Retina (tissue), 1 donor: ENCODE measurements at places on chromosomes 12 and 14.

GRCh38 chr12:120314220-120314619, 12.1 kb downstream of the SIRT4 start:
- no peak for DNase-seq

DNA sequence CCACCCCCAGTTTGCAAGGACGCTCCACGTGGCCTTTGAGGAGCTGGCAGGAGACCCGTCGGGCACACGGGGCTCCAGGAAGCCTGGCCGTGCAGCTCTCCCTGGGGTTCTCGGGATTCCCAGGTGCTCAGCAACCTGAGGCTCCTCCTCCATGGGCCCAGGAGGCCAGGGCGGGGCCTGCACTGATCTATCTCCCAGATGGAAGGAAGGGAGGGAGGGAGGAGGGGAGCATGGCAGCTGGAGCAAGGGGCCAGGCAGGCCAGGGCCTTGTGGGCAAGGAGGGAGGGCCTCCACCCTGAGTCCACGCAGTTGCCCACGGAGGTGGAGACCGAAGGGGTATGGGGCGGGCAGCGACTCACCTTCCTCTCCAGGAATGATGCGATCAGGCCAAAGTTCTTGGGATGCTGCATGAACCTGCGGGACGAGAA, 127.3 kb downstream of the RFLNA start:
- DNase-seq, result no peak

DNA sequence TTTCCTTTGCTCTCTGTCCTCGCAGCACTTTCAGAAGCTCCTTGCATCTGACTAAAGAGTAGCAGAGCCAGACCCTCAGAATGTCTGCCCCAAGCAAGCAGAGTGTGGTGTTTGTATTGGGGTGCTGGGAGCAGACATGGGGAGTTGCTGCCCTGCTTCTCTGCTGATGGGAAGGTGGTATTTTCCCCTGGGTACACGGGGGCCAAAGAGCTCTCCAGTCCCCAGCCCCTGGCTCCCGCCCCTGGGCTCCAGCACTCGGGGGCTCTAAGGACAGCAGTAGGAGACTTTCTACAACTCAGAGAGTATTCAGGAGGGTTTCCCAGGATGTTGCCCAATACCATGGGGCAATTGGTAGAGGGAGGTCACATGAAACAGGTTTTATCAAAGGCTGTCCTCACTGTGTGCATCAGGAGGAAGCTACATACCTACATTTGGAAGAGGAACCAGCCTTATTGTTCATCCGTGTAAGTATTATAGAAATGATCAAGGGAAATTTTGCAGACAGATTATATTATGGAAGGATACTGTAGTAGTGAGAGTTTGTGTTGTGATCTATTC, 50.3 kb downstream of the DAD1 start:
- DNase-seq, result no peak

DNA sequence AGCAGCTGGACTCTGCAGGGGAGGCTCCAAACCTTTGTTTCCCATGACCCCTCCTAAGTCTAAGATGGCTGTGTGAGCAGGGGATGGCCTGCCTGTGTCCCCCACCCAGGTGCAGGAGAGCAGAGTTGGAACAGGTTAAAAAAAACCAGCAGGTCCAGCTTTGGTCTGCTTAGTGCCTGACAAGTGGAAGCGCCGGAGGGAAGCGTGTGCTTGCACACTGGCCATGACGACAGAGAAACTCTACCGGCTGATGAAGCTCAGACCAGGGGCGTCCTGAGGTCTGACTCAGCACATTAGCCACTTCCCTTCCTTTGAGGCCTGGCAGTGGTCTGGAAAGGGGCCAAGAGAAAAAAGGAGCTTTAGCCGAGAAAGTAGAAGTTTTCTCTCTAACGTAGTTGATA, 280.1 kb downstream of the VRK1 start:
- peak; percentile 34 for DNase-seq

- DNase-seq, result no peak
Observed at GRCh38 chr12:50088577-50089335, 3.6 kb downstream of the SMARCD1 start.

DNA sequence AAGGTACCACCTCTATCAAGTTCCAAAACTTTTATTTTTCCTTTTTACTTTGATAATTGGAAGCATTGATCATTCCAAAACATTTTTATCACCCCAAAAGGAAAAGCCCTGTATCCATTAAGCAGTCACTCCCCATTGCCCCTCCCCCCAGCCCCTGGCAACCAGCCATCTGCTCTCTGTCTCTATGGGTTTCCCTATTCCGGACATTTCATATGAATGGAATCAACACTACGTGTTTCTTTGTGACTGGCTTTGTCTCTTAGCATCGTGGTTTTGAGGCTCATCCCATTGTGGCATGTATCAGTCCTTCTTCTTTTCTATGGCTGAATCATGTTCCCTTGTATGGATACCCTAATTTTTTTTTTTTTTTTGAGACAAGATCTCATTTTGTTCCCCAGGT, 18.0 kb upstream of the PHETA1 start:
- DNase-seq, result no peak

DNA sequence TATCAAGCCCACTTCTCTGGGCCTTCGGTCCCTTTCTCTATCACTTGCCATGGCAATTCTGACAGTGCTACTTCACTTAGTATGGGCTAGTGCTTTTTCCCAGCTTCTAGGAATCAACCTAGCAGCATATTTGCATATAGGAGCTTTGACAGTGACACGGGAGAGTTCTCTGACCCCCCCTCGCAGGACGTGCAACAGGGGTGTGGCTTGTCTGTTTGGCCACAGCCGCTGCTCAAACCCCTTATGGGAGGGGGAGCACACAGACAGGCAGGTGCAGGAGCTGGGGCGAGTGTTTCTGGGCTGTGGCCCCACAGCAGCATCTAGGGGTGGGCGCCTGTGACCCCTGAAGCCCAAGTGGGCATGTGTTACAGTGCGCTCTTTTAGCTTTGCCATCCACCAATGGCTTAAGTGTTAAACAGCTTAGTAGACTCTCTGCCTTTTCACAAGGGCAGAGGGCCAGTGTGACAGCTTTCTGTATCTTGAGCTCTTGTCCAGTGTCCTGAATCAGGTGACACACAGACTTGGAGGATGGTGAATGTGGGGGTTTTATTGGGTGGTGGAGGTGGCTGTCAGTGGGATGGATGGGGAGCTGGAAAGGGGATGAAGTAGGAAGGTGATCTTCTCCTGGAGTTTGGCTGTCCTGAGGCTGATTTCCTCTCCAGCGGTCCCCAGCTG, 229.3 kb downstream of the PCNX1 start:
- no peak for DNase-seq

DNA sequence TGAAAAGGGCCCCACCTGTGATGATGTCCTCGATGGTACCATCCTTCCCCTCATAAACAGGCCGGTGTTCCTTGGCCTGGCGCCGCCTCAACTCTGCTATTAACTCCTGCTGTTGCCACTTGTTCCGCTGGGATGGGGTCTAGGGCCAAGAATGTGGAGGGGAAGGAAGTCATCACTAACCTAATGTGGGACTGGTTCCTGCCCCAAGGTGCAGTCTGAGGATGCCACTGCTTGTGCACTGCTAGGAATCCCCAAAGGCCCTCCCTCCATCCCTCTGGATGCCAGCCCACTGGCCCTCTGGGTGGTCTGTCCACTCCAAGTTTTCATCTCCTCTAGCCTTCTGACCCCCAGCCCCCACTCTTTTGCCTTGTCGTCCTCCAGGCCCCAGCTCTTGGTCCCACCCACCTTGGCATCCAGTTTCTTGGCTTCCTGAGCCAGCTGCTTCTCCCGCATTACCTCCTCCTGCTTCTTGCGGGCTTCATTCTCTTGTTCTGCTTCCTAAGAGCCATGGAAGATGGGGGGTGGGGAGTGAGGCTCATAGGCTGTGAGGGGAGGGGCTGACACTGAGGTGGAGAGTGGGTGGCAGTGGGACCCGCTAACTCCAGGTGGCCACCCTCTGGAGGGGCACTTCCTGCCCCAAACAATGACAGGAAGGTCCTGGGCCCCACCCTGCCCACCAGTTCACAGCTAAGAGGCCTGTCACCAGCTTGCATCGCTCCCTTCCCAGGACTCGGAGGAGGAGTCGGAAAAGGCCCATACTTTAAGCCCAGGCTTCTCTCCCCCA, 23.7 kb downstream of the PRPF40B start:
- no peak for DNase-seq

DNA sequence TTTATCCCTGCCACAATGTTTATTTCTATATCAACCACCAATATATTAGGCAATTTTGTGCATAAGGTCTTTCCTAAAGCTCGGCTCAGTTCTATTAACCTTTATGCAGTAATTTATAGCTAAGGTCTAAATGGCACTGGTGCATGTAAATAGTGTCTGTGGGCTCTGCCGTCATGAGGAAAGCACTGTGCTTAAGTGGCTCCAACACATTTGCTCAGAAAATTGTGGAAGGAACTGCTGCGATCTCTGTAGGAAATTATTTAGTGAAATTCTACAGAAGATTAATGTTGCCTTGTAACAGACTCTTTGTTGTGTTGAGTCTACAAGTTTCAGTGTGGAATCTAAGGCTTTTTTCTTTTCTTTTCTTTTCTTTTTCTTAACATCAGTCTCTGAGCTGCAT, 54.0 kb upstream of the EGLN3 start:
- DNase-seq, result no peak

DNA sequence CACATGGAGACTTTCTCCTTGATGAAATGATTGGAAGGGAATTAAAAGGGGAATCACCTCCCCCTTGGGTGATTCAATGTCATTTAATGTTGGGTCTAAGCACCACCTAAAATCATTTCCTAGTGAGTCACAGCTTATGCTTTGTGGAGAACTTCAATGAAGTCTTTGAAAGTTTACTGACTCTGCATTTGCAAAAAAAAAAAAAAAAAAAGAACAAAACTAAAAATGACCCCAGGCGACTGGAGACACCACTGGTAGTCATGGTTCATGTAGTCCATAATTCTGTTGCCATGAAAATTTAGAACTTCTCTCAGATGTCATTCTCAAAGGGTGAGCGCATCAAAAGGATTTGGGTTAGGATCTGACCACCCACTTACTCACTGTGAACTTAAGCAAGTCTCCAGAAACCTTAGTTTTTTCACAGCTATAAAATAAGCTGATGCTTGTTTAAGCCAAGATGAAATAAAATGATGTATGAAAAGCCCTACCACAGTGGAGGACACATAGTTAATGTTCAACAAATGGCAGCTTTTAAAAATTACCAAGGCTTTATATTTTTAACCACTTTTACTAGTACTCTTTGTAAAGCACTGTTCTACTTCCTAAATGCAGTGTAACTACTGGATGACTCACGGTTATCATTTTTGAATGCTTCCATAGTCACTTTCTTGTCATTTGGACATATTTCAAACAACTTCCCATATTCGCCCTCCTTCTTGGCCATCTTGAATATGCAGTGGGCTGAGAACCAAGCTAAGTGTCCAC, 18.1 kb upstream of the KSR2 start:
- no peak for DNase-seq

GRCh38 chr12:645563-646071, 17.6 kb downstream of the NINJ2 start:
- peak; percentile 34 for DNase-seq

DNA sequence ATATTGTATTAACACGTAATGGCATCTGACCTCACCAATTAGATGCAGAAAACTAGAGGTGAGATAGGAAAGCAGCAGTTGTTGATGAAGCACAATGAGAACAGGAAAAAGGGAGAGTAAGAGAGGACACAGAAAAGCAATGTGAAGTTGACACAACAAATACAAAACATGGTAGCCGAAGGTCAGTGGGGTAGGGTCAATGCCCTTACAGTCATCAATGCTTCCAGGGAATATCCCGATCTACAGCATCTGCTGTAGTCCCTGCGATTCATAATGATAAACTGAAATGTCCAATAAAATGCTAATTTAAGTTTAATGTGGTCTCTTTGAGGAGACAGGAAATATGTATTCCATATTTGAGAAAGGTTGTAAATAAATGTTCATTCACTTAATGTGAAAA, 2.9 kb upstream of the COL2A1 start:
- DNase-seq, result no peak

- peak; percentile 44 for DNase-seq
Observed at GRCh38 chr12:44873898-44874297, 2.2 kb downstream of the NELL2 start.

- DNase-seq, result no peak
Observed at GRCh38 chr12:6928022-6928702, 403 bp downstream of the ATN1 start.

DNA sequence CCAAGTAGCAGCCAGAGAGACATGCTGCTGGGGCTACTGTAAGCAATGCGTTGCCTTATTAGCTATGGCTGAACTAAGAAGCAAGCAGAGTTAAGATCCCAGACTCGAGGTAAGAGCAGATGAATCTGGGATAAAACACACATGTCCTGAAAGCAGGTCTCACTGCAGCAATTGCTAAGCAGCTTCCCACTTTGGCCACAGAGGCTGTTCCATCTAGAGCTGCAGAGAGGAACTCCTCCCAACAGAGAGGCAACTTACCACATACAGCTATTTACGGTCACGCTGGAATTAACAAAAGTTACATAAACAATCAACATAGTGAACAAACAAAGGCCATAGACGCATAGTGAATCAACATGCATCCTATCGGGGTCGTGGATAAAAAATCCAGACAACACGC, 90.2 kb downstream of the KSR2 start:
- peak; percentile 32 for DNase-seq

DNA sequence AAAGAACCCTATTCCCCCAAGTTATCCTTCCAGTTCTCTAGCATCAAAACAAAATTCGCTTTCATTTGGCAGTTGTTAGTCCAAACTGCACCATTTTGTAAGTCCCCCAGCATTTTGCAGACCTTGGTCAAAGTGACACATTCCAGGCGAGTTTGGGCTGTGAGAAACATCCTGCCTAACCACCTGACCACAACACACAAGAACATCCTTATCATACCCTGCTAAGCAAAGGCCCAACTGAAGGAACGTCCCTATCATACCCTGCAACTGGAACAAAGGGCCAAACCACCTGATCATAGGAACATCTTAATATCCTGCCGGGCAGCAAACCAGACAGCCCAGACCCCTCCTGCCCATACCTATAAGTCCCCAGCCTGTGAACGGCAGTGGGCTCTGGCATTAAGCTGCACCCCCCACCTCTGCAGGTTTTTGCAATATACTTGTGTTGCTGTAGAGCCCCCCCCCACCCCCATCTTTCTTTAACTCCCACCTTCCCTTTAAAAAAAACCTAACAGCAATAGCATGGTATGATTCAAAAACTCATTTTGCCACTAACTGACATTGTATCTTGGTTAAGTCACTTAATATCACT, 2.7 kb downstream of the PCNX4 start:
- DNase-seq, result no peak

- no peak for DNase-seq
Observed at GRCh38 chr14:81433378-81433777, 33.3 kb upstream of the STON2 start.

DNA sequence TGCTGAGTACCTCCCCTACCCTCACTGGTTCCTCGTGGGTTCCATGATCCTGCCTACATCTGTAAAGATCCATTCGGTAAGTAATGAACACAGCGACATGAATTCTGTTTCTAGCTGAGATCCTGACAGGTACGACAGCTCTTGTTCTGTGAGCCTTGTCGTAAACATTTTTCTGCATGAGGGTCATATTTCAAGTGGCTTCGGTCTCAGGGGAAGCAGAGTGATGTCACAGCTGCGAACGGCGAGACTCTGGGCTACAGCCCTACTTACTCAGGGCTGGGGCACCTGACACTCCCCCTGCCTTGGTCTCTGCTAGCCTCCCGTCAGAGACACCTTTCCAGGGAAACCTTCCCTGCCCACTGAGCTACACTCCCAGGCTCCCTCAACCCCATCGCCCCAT, 85.8 kb downstream of the RBM19 start:
- no peak for DNase-seq
